A673 (cell line): ENCODE measurements at places on chromosomes 16 and 17. TPM values are rescaled to one million over a fixed set of nuclear protein-coding genes. Genes with fewer than 3 reads are reported as not detected.
A peak's percentile ranks its signal among the peaks of the same experiment; 100 is the strongest.

The ANKFN1 gene
- total RNA-seq = not detected in 2 replicates

The SMIM36 gene
- not detected in 2 replicates for total RNA-seq

The NTN3 gene
- total RNA-seq = 1.6 and 2.9 TPM in 2 replicates

The CD68 gene
- total RNA-seq = 1.6 and 1.8 TPM in 2 replicates

The TBC1D3B gene
- total RNA-seq = 5.0 and 5.1 TPM in 2 replicates

The WWP2 gene
- total RNA-seq = 32.4 and 38.5 TPM in 2 replicates

The ASIC2 gene
- 8.6 and 13.0 TPM in 2 replicates for total RNA-seq

The RPL38 gene
- 936 and 996 TPM in 2 replicates for total RNA-seq

The ABHD15 gene
- 5.4 and 8.0 TPM in 2 replicates for total RNA-seq

The ZSCAN10 gene
- total RNA-seq = not detected in 2 replicates

The PDE6G gene
- total RNA-seq = 0.43 and 0.52 TPM in 2 replicates

The CDK5R1 gene
- 3.9 and 5.1 TPM in 2 replicates for total RNA-seq

DNA sequence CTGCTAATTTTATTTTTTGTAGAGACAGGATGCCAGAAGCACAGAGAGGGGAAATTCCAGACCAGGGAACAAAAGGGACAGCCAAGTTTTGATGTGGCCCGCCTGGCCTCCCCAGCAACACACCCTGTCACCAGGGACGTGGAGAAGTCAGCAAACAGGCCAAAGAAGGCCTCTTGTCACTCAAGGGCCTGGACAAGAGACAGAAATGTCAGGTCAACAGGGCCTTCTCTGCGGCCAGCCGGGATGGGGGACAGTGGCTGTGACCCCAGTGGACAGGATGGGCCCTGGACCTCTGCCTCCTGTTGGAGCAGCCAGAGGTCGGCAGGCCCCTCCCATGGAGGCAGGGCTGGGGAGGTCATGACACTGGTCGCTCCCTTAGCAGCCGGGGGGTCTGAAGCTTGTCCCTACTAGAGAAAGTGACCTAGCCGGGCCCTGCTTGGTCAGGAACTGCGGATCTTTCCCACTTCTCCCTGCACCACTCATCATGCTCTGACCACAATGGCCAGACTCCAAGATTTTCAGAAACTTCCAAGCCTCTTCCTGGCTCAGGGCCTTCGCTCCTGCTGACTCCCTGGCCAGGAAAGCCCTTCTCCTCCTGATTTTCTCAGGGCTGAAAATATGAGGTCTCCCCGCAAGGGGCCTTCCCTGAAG lies 9.2 kb upstream of the TVP23A start:
- no peaks in the 10 kb centered on the region for H3K4me1 ChIP-seq
- no peak overlapping the region for H3K4me3 ChIP-seq
- no peaks in the 10 kb centered on the region for H3K27me3 ChIP-seq
- no peak overlapping the region for H3K27ac ChIP-seq
- no peaks in the 10 kb centered on the region for H3K36me3 ChIP-seq

GRCh38 chr16:31477220-31478216 lies 5.4 kb upstream of the SLC5A2 start:
- no peaks in the 10 kb centered on the region for H3K36me3 ChIP-seq
- no peak overlapping the region for H3K4me3 ChIP-seq
- H3K4me1 ChIP-seq = no peaks in the 10 kb centered on the region
- H3K27ac ChIP-seq = no peak overlapping the region

- peaks cover 24% of the 10 kb centered on the region for H3K4me1 ChIP-seq
- no peak overlapping the region for H3K27ac ChIP-seq
- peak overlapping the region; percentile 18 for H3K4me3 ChIP-seq
- DNase-seq = peak; percentile 49
These were observed 27.9 kb upstream of the SSTR5 start for GRCh38 chr16:1044460-1045309.

- H3K4me3 ChIP-seq = no peak overlapping the region
- no peaks in the 10 kb centered on the region for H3K27me3 ChIP-seq
- no peak for DNase-seq
- H3K36me3 ChIP-seq = no peaks in the 10 kb centered on the region
- peaks cover 5% of the 10 kb centered on the region for H3K4me1 ChIP-seq
- H3K27ac ChIP-seq = no peak overlapping the region
These were observed 32.9 kb downstream of the MAP2K4 start for GRCh38 chr17:12053552-12053951.

GRCh38 chr17:31508288-31509094 lies 117.0 kb downstream of the RAB11FIP4 start:
- H3K36me3 ChIP-seq = no peaks in the 10 kb centered on the region
- no peak overlapping the region for H3K4me3 ChIP-seq
- H3K27ac ChIP-seq = no peak overlapping the region
- H3K27me3 ChIP-seq = no peaks in the 10 kb centered on the region

DNA sequence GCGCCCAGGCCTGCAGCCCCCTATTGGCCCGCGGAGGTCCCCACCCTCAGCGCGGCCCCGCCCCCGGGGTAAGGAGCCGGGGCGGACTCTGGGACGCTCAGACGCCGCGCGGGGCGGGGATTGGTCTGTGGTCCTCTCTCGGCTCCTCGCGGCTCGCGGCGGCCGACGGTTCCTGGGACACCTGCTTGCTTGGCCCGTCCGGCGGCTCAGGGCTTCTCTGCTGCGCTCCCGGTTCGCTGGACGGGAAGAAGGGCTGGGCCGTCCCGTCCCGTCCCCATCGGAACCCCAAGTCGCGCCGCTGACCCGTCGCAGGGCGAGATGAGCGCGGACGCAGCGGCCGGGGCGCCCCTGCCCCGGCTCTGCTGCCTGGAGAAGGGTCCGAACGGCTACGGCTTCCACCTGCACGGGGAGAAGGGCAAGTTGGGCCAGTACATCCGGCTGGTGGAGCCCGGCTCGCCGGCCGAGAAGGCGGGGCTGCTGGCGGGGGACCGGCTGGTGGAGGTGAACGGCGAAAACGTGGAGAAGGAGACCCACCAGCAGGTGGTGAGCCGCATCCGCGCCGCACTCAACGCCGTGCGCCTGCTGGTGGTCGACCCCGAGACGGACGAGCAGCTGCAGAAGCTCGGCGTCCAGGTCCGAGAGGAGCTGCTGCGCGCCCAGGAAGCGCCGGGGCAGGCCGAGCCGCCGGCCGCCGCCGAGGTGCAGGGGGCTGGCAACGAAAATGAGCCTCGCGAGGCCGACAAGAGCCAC lies at the start of gene NHERF1:
TSS of gene NHERF1 (plus strand) at position 100 of the 750 bp plus-strand sequence. CDS start at position 319, 219 bp downstream.
- peak within 1 kb of the TSS; percentile 52 for H3K27ac ChIP-seq
- peak; percentile 95 for DNase-seq
- no peaks in the 10 kb centered on the region for H3K36me3 ChIP-seq
- H3K27me3 ChIP-seq = no peaks in the 10 kb centered on the region

DNA sequence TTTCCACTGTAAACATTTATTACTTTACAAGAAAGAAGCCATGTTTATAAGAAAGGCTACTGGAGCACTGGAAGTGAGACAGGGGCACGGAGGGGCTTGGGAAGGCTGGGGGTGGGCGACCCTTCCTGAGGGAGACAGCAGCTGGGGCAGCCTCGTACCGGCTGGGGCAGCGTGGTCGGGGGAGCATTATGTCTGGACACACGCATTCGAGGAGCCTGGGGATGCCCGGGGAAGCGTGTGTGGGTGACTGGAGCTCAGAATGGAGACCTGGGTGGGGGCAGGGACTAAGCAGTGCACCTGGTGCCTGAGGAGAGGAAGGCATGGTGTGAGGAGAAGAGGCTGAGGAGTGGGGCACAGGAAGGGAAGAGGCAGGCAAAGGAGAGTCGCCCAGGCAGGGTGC lies 64.5 kb downstream of the SRCIN1 start:
- H3K27me3 ChIP-seq = no peaks in the 10 kb centered on the region
- H3K4me3 ChIP-seq = no peak overlapping the region
- no peaks in the 10 kb centered on the region for H3K4me1 ChIP-seq
- H3K36me3 ChIP-seq = no peaks in the 10 kb centered on the region
- no peak overlapping the region for H3K27ac ChIP-seq

DNA sequence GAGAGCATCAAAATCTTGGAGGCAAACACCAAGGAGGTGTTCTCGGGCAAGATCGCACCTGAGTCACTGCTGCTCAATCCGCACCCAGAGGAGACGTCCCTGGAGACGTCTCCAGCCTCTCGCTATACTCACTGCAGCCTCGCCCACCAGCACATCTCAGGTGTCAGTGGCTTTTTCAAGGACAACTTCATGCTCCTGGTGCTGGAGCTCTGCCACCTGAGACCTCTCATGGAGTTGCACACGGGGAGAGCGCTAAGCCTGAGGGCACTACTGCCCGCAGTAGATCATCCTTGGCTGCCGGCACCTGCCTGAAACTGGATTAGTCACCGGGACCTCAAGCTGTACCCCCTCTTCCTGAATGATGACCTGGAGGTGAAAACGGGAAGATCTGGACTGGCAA lies 2.6 kb upstream of the MBTPS1 start:
- no peak for DNase-seq
- no peaks in the 10 kb centered on the region for H3K27me3 ChIP-seq
- no peak overlapping the region for H3K4me3 ChIP-seq
- peaks cover 20% of the 10 kb centered on the region for H3K36me3 ChIP-seq
- H3K4me1 ChIP-seq = peaks cover 7% of the 10 kb centered on the region

- H3K4me3 ChIP-seq = no peak overlapping the region
- DNase-seq = no peak
- H3K27me3 ChIP-seq = no peaks in the 10 kb centered on the region
- H3K36me3 ChIP-seq = no peaks in the 10 kb centered on the region
- no peak overlapping the region for H3K27ac ChIP-seq
These were observed 4.0 kb downstream of the SRCIN1 start for GRCh38 chr17:38601539-38602351.

- peak overlapping the region; percentile 73 for H3K27ac ChIP-seq
- H3K4me3 ChIP-seq = peak overlapping the region; percentile 27
- DNase-seq = peak; percentile 63
- no peaks in the 10 kb centered on the region for H3K27me3 ChIP-seq
- H3K4me1 ChIP-seq = peaks cover 26% of the 10 kb centered on the region
These were observed 62.9 kb downstream of the ADCY9 start for GRCh38 chr16:4053301-4053845.
